ENCODE measurements at places on chromosomes 1 and 21.

- no peak for DNase-seq
Observed at GRCh38 chr1:53237638-53238037, 680 bp downstream of the MAGOH start.

DNA sequence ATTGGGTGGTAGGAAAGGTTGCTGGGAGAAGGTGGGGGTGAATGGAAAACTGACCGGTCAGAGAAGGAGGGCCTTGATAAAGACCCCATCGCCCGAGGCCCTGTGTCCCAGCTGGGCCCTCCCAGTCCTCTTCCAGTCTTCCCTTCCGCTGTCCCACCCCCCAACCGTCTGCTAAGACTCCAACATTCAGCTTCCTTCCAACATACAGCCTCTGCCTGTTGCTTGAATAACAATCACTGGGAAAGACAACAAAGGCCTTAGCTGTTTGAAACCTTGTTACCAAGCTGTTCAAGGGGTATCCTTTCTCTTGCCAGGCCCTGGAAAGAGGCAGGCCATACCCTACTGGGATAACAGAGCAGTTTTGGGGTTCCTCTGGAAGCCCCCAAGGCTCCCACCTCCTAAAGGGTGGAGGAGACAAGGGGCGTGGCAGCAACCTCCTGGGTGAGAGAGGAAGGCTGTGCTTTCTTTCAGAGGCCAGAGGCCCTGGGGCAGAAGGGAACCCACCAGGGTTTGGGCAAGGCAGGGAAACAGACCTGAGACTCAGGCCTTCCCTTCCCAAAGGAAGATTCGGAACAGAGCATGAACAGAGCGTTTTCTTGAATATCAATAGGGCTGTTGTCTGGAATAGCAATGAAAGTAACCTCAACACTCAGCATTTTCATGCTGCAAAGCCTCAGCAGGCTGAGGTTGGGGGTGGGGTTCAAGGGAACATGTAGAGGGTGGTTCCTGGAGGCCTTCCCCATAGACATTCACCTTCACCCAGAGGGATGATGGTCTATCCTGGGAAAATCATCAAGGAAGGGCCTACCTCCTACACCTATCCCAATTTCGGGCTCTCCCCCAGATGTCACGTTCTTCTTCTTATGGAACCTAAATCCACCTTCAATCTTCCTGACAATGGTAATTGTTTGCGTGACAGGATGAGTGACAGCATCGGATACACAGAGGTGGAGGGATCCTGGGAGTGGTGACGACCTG, 4.1 kb downstream of the ETNK2 start:
- DNase-seq, result no peak

DNA sequence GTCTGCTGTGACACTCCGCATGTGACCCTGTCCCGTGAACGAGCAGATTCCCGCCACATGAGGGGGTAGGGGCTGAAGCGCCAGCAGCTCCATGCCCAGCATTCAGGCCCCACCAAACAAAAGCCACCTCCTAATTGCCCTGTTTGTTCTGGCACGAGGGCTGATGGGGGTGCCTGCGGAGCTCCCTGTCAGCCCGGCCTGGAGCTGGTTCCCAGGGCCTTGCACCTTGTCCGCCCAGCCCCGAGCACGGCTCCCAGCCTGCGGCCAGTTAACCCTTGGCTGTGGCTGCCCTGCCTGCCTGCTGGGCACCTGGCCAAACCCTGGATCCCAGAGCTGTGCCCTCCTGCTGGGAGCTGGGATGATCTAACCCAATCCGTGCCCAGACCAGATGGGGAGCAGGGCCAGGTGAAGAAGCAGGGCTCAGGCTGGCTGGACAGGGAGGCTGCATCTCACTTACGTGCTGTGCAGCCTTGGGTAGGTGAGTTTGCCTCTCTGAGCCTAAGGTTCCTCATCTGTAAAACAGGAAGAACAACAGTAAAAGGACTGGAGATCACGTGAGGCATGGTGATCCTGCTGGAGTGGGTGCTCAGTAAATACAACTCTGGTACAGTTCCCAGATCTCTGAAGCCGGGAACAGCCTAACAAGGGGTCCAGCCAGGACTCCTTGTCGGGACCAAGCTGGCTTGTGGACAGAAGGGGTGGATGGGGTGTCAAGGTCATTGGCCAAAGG, 110.9 kb upstream of the IFFO2 start:
- DNase-seq, result no peak

DNA sequence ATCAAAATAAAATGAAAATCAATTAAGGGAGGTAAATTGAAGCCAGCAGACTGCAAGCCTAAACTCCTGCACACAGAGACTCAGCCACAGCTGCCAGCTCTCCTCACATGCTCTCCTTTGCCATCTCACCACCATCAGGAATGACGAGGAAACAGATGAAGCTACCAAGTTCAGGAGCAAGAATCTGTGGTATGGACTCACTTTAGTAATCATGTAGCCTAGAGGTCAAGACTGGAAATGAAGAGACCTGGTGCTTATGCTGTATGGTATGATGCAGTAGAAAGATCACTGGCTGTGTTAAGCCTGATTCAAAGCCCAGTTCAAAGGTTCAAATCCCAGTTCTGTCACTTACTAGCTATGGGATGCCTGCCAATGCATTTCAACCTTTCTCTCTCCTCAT, 78.9 kb upstream of the CAMK1G start:
- DNase-seq, result no peak

GRCh38 chr1:227318016-227318852, at the start of gene CDC42BPA:
Gene CDC42BPA, minus strand, starts transcription at chr1:227318492. Its CDS starts 1,310 bp downstream, at chr1:227317182.
- DNase-seq, result no peak

- DNase-seq, result no peak
Observed at GRCh38 chr1:43711524-43712386, 4.4 kb downstream of the ST3GAL3 start.

DNA sequence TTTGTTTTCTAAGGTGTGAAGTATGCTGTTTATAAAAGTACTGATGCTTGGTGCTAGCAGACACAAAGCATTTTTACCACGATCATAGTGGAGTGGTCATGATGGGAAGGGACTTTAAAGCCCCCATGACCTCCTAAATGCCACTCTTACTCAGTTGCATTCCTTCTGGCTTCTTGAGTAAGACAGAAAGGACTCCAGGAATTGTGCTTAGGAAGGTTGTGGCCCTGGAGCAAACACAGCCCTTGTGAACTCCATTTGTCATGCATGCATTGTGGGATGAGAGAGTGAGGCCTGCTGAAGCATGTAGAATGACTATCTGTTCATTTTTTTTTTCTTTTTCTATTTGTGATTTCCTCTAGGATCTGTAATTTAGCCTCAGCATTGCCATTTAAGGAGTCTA, 34.2 kb downstream of the AK5 start:
- no peak for DNase-seq

All from CD4-positive, alpha-beta T cell treated with Interleukin-15 for 4 hours (primary cell).